ENCODE measurements at places on chromosomes 7 and 10. TPM values are rescaled to one million over a fixed set of nuclear protein-coding genes. Genes with fewer than 3 reads are reported as not detected.

ADCYAP1R1 gene
- 6.1 TPM for total RNA-seq

DNA sequence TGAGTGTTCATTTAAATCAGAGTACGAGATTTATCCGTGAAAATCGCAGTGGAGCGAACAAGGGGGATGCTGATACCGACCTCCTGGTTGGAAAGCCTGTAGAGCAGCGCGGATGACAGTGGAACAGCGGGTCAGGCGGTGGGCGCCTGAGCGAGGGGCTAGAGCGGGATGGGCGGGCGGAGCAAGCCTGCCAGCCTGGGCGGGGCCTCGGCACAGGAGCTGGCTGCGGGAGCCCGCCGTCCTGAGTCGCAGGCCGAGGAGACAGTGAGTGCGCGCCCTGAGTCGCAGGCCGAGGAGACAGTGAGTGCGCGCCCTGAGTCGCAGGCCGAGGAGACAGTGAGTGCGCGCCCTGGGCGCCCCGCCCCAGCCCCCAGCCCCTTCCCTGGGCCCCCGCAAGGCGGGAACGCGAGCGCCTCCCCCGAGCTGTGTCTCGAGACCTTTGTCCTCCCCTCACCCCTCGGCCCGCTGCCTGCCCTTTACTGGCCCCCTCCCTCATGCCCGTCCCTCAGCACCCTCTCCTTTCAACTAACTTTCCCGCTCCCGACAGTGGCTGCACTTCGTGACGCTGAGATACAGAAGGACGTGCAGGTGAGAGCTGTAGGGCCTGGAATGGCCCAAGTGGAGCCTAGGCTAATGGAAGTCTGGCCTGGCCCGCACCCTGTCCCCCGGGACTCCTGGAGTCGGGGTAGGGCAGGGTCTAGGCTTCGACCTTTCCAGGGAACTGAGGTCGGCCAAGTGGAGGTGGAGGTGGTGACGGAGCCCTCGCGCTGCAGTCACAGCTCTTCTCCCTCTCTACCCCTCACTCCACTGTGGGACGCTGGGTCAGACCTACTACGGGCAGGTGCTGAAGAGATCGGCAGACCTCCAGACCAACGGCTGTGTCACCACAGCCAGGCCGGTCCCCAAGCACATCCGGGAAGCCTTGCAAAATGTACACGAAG is at the start of gene AS3MT:
Gene AS3MT (plus strand): TSS at position 213 of the 941 bp plus-strand sequence. CDS start 123 bp downstream, at position 336.
- DNase-seq = peak; percentile 80

DNA sequence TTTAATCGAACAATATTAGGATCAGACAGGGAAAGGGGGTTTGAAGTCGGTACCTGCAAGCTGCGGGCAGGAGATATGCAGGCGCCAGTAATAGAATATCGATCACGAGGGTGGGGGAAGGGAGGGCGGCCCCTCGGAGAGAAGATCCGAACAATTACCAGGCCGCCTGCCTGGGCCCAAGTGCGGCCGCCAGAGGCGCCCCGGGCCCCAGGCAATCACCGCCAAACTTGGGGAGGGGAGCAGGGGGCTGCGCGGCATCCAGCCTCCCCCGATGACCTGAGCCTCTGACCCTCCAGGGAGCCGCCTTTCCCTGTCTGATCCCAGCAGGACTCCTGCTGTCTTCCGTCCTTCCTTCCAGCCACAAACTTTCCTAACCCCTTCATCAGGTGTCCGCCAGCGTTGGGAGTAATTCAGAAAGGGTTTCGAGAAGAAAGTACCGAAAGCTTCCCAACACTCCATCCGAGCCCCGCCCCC is 1.1 kb downstream of the NKX1-2 start:
- DNase-seq = peak; percentile 47

GRCh38 chr7:16295558-16295957 is 125.8 kb downstream of the CRPPA start:
- no peak for DNase-seq

Data from aorta (tissue), 5 donors.